NCI-H187 treated with DMSO at 0.1 percent for 48 hours (cell line): ENCODE measurements at places on chromosomes 12 and 14.

DNA sequence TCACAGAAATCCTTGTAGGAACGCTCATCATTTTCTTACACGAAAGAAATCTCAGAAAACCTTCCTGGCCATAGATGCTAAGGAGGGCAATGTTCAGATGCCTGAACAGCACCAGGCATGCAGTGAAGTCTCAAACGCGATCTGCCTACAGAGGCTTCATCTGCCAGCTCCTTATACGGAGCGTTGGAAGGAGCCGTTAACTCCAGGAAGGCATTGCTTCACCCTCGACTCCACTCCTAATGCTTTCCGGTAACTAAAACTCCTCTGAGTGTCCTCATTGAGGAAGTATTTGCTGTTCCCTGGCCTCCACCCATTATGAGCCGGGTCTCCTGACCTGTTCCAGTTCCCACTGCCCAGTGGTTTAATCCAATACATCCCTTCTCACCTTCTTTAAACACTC lies 502.7 kb downstream of the BCL11B start:
- no peak for DNase-seq

DNA sequence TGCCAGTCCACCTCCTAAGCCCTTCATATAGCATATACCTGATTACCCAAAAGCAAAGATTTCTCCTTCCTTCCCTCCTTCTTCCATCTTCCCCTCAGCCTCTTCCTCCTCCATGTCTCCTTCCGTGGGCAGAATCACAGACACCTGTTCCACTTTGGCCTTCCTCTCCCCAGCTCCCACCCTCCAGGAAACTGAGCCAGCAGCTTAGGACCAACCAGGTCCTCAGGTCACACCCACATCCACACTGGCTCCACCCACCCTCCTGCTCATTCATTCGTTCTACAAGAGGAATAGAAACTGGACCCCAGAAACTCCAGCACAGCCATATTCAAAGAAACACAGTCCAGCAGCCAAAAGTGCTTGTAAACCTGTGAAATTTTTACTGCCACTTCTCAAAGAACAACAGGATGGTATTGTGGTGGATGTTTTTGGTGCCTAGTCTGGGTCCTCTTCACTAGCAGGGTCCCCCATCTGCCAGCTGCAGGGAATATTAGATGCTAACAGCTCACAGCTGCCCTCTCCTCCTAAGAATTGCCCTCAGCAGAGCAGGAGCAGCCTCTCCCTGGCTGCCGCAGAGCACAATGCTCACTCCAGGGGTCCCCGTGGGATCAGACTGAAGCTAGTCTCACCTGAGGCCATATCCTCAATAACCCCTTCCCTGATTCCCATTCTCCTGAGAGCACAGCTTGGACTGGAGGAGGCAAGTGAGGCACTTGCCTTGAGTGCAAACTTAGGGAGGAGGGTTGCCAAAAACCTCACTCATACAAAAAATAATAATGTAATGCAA lies 18.4 kb downstream of the CMKLR1 start:
- no peak for DNase-seq

DNA sequence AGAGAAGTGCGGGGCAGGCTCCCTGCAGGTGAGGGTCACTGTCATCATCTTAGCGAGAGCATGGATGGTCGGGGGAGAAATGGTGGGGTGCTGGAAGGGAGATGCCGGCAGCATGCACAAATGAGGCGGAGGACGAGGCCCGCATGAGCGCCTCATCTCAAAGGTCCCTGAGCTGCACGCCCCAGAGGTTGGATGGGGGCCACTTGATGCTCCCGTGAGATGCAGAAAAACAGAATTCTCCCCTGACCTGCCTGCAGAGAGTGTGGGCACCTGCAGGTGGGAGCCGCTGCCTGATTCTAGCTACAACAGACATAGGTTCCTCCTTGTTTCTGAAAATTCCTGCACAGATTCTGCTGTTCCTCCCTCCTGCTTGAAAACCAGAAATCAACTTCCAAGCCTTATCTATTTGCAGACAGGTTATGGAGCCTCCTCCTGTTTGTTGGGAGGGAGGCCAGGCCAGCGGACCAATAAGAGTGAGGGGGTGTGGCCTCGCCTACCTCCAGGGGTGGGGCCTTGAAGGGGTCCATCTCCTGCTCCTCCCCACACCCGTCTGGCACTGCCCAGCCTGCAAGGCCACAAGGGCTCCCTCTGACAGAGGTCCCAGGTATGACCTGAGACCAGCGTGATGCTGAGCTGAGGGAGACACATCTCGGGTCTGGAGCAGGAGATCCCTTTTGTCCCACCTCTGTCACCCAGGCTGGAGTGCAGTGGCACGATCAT lies 67.2 kb downstream of the KDM2B start:
- no peak for DNase-seq

- peak; percentile 53 for DNase-seq
Observed at GRCh38 chr14:20412876-20413743, at the start of gene TEP1. Gene TEP1, minus strand, starts transcription at chr14:20413501. Its CDS starts 5,062 bp downstream, at chr14:20408439.

GRCh38 chr12:95859947-95860850 lies 1.4 kb downstream of the SNRPF start:
- DNase-seq: no peak

GRCh38 chr12:78568321-78569020 lies 296.1 kb upstream of the SYT1 start:
- DNase-seq: no peak

DNA sequence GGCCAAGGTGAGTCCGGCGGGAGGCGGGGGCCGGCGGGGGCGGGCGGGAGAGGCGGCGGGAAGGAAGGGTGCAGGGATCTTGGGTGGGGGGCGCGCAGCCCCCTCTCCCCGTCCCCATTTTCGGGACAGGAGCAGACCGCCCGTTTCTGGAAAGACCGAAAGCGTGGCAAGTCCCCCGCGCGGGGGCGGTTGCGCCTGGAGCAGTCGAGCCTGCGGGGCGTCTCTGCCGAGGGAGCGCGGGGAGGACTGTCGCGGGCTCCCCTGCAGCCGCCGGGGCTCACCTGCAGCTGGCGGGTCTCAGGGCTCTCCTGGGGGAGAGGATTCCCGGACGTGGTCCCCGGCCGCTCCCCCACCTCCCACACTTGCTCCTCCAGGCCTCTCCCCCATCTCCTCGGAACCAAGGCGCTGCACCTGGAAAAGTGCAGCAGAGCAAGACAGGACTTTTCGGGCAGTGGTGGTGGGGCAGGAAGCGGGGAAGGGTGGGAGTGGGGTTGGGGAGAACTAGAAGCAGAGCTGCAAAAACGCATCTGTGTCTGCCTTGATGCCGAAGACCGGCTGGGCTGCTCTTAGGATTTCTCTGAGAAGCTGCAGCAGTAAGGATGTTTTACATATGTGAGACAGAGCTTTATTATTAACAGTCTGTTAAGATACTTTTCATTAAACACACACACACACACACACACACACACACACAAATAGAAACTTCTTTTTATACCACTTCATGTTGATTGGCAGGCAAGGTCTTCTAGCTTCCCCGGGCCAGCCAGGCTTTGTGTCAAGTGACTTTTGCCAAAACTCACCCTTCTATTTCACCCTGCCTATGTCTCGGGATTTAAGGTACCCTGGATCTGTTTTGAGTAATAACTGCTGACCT lies 677 bp downstream of the C12orf75 start:
- DNase-seq: no peak

GRCh38 chr12:113961921-113962710 lies 4.0 kb downstream of the RBM19 start:
- no peak for DNase-seq

GRCh38 chr14:97891515-97891914 lies 1094.3 kb downstream of the VRK1 start:
- no peak for DNase-seq

- no peak for DNase-seq
Observed at GRCh38 chr14:41806366-41806975, 199.8 kb downstream of the LRFN5 start.

- no peak for DNase-seq
Observed at GRCh38 chr12:93099792-93100191, 170.7 kb upstream of the EEA1 start.

DNA sequence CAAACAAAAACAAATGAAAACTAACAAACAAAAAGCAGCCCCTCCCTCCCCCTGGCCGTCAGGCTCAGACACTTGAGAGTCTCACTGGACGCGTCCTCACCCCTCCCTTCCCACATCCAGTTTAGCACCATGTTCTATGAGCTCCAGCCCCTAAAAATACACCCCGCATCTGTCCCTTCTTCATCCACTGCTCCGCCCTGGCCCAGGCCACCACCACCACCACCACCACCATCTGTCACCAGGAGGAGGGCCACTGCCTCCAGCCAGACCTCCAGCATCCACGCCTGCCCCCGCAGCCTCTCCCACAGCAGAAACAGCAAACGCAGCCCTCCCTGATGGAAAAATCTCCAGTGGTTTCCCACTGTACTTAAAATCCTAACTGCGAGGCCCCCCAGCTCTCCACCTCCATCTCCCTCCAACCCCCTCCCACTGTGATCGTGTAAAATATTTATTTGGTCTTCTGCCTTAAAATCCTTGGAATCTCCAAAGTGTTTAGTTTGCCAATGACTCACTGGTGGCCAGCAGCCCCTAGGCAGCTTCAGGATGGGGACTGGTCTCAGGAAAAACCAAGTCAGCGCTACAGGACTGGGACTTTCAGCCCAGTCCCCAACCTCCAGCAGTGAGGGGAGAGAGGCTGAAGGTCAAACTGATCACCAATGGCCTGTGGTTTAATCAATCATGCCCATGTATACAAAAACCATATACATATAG lies 95.1 kb downstream of the SCARB1 start:
- DNase-seq: no peak

GRCh38 chr14:99654235-99654985 lies 9.5 kb downstream of the HHIPL1 start:
- DNase-seq: no peak

DNA sequence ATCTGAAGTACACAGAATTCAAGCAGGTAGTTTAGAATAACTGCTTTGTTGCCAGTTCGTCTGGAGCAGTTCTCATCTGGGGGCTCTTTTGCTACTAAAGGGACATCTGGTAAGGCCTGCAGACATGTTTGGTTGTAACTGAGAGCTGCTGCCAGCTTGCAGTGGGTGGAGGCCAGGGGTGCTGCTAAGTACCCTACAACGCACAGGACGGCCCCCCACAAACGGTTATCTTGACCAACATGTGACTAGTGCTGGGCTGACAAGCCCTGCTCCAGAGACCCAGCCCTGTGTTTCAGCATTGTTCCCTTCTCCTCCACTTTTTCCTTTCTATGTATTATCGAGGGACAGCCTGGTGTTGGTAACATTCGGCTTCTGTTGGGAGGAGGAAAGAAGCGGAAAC lies 40.8 kb downstream of the FBXO21 start:
- DNase-seq: no peak

DNA sequence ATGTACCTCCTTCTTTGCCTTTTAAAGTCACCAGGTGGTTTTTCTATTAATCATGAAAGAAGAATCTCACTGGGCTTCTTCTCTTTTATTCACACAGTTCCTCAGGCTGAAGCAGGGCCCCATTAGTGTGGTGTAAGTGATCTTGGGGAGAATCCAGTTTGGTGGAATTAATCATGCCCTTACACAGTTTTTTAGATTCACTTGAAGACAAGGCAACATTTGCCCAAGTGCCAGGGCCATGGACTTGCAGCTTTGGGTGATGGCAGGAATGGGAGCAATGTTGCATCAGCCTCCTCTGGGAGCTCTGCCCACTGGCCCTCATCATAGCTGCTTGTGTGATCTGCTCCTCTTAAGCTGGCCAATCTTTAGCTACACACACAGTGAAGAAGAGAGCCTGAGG lies 33.8 kb downstream of the KCNK10 start:
- DNase-seq: no peak

DNA sequence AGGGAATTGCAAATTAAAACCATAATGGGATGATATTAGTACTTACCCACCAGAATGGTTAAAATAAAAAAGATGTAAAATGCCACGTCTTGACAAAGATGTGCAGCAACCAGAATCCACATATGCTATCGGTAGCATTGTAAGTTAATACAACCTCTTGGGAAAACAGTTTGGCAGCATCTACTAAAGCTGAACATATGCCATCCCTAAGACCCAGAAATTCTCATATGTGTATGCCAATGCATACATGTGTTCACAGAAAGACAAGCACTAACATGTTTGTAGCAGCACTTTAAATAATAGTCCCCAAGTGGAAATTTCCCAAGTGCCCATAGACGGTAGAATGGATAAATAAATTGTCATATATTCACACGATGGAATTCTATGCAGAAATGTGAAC lies 28.3 kb upstream of the SLC5A8 start:
- no peak for DNase-seq

DNA sequence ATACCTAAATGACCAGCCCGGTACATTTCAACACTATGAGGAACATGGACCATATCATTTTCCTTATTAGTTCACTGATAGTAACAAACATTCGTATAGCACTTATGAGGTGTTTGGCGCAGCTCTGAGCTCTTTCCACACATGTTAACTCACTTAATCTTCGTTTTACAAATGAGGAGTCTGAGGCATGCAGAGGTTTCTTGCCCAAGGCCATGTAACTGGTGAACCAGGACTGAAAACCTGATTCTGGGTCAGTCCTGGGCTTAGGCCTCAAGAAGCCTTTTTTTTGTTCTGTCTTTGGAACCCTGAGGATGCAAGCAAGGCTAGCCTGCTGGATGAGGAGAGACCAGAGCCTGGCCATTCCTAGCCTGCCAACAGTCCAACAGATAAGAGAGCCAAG lies 55.0 kb downstream of the C14orf132 start:
- no peak for DNase-seq

GRCh38 chr14:93838238-93838637 lies 50.0 kb upstream of the PRIMA1 start:
- no peak for DNase-seq

GRCh38 chr14:68397822-68398221 lies 395.0 kb downstream of the ZFP36L1 start:
- DNase-seq: no peak

GRCh38 chr14:68584786-68585185 lies 208.1 kb downstream of the ZFP36L1 start:
- DNase-seq: no peak

DNA sequence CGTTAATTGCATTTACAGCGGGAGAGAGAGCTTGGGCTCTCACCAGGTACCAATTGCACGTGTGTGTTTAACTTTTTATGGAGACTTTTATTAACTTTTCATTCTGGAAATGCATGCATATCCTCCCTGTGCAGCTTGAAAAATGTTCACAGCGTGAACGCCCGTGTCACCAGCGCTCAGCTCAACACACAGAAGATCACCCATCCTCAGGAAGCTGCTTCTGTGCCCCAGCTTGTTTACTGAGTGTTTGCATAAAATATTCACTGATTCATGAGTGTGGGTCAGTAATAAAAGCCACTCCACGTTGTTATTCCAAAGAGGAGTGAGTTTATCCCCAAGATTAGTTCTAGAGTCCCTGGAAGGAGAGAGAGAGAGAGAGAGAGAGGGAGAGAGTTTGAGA lies 75.5 kb upstream of the FZD10 start:
- DNase-seq: no peak

GRCh38 chr14:62943202-62943601 lies 102.1 kb downstream of the KCNH5 start:
- no peak for DNase-seq

GRCh38 chr12:3803865-3804472 lies 51.1 kb upstream of the CRACR2A start:
- DNase-seq: peak; percentile 26

DNA sequence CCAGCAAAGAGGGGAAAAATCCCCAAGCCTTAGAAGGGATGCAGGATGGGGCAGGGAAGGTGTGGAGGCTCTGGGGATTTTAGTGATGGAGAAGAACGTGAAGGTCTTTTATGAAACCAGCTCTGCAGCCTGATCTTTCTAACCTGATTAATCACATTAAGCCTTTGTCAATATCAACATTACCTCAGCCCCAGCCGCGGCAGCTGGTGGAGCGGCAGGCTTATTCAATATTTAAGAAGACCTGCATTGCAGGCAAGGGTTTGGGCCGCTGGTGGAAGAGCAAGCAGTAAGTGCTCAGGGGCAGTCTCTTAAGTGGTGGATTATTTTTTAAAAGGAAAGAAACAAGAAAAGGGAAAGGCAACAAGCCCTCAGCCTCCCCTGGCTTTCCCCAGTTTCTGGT lies 16.6 kb downstream of the RPH3A start:
- no peak for DNase-seq
